ENCODE measurements at places on chromosomes 2 and 18.

DNA sequence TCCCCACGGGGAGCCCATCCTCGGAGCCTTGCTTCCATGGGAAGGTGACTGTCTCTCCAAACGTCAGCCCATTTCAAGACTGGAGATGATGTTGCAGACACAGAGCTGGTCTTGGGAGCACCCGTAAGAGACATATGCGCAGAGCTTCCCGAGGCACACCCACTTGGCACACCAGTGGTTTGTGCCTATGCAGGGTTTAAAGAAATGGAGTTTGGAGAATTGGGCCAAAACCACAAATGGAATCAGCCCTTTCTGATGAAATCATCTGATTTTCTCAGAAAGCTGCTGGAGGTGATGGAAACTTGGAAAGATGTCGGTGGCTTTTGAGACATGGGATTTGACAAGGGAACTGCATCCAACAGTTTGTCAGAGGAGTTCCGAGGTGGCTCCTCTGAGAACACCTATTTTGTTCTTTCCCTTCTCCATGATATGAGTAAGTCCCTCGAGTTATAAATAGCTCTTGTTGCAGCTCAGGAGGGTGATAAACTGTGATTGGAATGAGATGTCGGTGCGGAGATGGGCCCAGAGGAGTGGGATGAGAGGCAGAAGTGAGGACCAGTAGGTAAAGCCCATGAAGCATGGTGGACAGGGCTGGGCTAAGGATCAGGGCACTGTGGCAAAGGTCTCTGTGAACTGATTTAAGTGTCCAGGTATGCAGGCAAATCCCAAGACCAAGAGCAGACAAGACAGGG lies 225.7 kb downstream of the ACKR3 start:
- DNase-seq, result no peak

DNA sequence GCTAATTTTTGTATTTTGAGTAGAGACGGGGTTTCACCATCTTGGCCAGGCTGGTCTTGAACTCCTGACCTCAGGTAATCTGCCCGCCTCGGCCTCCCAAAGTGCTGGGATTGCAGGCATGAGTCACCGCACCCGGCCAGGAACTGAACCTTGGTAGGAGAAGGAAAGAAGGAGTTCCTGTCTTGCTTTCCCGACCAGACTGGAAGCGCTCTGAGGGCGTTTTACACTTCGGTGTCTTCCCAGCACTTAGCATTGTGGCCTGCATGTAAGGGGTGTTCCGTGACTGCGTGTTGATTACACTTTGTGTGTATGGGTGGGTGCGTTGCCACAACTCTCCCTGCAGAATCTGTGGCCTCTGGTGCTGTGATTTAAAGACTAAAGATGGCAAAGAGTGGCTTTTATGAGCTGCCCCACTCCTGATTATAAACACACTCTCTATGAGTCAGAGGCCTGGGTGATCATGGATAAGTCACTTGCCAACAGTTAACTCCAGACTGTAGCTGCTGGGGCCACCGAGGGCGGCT lies 46.0 kb downstream of the ODC1 start:
- no peak for DNase-seq

- DNase-seq, result peak; percentile 70
These were observed 67.4 kb downstream of the STEAP3 start for GRCh38 chr2:119290859-119291587.

DNA sequence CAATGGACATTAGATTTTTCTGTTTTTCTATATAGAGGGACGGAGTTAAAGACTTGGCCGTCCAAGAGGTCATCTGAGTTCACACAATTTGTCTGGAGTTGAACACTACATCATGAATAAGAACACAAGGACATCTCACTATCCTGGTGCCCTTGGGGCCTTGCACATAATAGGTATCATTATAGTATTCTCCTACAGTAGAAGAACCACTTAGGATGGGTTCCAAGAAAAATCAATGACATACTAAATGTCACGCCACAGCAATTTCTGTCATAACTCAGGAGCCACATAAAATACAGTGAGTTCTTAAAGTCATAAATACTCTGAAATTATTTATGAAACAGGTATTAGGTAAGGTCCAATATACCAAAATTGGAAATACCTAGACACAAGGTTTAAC lies 154.4 kb downstream of the NCKAP5 start:
- no peak for DNase-seq

DNA sequence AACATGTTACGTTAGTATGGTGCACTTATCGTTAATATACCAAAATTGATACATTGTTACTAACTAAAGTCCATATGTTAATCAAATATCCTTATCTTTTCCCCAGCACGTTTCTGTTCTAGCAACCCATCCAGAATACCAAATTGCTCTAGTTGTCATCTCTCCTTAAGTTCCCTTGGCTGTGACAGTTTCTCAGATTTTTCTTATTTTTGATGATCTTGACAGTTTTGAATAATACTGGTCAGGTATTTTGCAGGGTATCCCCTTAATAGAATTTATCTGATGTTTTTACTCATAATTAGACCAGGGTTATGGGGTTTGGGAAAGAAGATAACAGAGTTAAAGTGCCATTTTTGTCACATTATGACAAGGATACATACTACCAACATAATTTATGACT lies 47.8 kb downstream of the TFPI start:
- no peak for DNase-seq

GRCh38 chr2:112217854-112218253 lies 37.0 kb downstream of the ZC3H8 start:
- no peak for DNase-seq

- DNase-seq, result no peak
These were observed 66.1 kb downstream of the COLEC12 start for GRCh38 chr18:434410-434809.

Measured in occipital lobe (tissue), 3 donors.